Spinal cord (tissue), 10 donors: ENCODE measurements at places on chromosomes 4 and X. TPM values are rescaled to one million over a fixed set of nuclear protein-coding genes. Genes with fewer than 3 reads are reported as not detected.

DNA sequence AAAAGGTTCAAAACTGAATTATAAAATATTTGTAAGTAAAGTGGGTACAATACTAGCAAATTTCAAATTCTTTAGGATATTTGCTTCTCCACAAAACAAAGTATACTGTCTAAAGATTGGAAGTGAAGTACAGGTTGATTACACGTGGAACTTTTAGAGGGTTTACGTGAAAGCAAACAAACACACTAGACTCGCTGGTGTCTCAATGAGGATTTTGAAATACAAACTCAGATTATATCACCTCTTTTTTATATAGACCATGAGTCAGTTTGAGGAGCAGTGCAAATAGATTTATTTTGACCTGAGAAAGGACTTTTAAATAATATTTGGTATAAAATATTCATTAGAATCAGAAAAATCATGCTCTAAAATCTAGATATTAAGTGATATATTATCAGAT lies 185.0 kb downstream of the SPOCK3 start:
- no peak for DNase-seq

GRCh38 chr4:10656988-10657387 lies 27.6 kb downstream of the CLNK start:
- DNase-seq = no peak

GRCh38 chr4:624705-625590 lies at the start of gene PDE6B:
Gene PDE6B, plus strand, starts transcription at chr4:625573. Its CDS starts 54 bp downstream, at chr4:625627.
- no peak for DNase-seq

The EVC2 gene
- total RNA-seq = 2.6 TPM
